ENCODE measurements at places on chromosomes 6 and 20. TPM values are rescaled to one million over a fixed set of nuclear protein-coding genes. Genes with fewer than 3 reads are reported as not detected.

SAPCD1 gene
- total RNA-seq = 3.9 TPM

- peak; percentile 72 for DNase-seq
Observed at GRCh38 chr6:86192123-86192522, 549.4 kb upstream of the SYNCRIP start.

GRCh38 chr20:44092551-44093248 is 94.3 kb downstream of the JPH2 start:
- DNase-seq = peak; percentile 83

DNA sequence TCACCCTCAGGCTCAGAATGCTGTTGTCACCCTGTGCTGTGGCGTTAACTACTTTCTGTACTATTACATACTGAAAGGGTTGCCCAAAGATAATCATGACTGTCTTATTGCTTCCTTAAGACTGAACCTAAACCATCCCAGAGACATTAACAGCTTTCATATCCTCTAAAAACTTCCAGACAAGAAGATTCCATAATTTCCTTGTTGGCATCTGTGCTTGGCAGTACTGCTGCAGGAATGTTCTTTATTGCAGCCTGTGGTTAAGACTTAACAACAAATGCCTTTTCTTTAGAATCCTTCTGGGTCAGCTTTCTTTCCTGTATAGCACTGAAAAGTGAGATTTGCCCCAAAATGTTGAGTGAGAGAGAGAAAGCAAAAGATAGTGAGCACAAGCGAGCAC is 109.7 kb downstream of the GJA10 start:
- DNase-seq = no peak

GRCh38 chr6:35087361-35088280 is 53.5 kb downstream of the TCP11 start:
- no peak for DNase-seq

DNA sequence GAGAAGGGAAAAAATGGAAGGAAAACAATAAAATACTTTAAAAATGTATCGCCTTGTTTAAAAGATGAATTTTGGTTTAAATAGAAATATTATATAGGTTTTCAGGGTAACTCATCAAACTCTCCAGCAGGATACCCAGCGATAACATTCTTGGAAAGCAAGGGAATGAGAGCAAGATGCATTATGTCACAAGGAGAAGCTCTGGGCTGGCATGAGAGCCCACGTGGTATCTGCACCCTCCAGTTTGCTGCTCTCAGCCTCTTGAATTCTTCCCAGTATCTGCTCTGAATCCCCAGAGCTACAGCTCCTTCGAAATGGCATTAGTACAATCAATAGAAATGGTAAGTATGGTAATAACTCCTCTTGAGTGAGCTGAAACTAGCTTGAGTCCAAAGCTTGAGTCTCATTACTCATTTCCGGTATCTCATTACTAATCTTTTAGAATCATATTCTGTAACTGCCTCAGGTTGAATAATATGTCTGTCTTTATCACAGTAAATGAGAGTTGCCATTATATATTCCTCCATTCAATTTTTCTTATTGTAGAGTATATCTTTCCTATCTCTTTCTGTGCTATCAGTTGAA is 4.9 kb upstream of the TMEM242 start:
- no peak for DNase-seq

C20orf202 gene
- not detected for total RNA-seq

- DNase-seq = peak; percentile 37
Observed at GRCh38 chr6:144647406-144647964, 362.4 kb downstream of the UTRN start.

- peak; percentile 50 for DNase-seq
Observed at GRCh38 chr6:33075568-33076405, at the start of gene HLA-DPB1. TSS of gene HLA-DPB1 (plus strand) at chr6:33075990. CDS start at chr6:33076042, 52 bp downstream.

DNA sequence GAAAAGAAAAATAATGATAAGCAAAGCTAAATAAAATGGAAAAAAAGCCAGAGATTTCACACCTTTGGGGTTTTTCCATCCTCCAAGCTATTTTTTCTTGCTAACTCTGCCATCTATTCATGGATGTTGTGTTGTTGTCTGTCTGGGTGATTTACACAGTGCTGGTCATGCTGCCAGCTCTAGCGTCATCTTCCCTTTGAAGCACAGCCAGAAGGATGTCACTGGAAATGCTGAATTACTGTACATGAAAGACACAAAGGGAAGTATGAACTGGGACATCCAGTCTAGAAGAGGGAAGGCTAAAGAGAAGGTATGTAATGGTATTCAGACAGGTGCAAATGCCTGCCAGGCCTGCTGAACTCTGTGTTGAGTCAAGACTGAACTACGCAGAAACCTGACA is 241.9 kb upstream of the STXBP5 start:
- no peak for DNase-seq

GCNT2 gene
- 135 TPM for total RNA-seq

UTRN gene
- 86.8 TPM for total RNA-seq

DNA sequence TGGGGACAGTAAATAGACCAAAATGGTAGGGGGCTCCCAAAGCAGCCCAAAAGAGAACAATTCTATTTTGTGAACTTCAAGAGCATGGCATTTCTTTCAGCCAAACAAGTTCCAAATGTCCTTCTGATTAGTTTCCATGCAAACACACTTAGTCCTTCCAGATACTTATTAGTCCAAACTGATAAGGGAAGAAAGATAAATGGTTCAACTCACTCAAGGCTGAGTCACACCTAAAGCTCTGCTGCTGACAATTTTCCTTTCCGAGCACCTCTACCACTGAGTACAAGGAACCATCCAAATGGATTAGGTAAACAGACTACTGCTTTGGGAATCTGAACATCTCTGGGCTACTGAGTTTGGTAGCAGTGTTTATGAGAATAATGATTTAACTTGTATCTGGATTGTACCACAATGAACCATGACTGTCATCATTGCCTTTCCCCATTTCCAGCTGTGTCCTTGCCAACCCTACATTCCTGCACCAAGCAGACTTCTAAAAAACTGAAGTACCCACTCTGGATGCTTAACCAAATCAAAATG is 71.2 kb downstream of the TNFRSF21 start:
- DNase-seq = no peak

NMBR gene
- total RNA-seq = not detected

SLC35D3 gene
- 1.5 TPM for total RNA-seq

ZNF831 gene
- not detected for total RNA-seq

SNRPB2 gene
- total RNA-seq = 91.9 TPM

DNA sequence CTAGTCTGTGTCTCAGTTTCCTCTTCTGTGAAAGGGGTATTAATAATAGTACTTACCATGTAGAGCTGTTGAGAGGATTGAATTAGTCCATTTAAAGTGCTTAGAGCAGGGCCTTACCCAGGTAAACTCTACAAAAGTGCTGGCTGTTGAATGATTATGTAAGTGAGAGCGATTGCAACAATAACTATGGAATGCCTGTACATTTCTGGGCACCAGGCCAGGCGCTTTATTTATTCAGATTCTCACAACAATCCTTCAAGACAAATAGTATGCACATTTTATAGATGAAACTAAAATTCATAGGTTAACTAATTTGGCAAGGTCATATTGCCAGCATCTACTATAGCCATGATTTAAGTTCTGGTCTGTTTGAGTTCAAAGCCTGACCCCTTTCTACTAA is 78.3 kb upstream of the MMS22L start:
- no peak for DNase-seq

FOXF2 gene
- total RNA-seq = not detected

- DNase-seq = peak; percentile 28
Observed at GRCh38 chr6:2396042-2396657, 150.7 kb upstream of the GMDS start.

GRCh38 chr6:96942676-96943075 is 18.1 kb downstream of the KLHL32 start:
- no peak for DNase-seq

GDAP1L1 gene
- 6.9 TPM for total RNA-seq

DNA sequence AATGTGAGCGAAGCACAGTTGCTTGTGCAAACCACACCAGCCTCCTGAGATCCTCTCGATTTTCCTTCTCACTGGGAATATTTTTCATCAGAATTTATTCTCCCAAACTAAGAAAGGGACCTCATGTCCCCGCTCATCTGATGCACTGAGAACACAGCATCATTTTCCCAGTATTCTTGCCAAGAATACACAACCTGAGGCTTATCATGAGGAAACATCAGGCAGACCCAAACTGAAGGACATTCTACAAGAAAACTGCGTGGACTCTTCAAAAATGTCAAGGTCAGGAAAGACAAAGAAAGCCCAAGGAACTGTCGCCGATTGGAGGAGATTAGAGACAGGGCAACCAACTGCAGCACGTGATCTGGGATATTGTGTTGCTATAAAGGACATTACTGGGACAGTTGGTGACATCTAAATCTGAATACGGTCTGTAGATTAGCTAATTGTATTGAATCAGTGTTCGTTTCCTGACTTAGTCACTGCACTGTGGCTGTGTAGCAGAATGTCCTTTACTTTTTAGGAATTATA is 72.3 kb downstream of the SNX5 start:
- no peak for DNase-seq

DNA sequence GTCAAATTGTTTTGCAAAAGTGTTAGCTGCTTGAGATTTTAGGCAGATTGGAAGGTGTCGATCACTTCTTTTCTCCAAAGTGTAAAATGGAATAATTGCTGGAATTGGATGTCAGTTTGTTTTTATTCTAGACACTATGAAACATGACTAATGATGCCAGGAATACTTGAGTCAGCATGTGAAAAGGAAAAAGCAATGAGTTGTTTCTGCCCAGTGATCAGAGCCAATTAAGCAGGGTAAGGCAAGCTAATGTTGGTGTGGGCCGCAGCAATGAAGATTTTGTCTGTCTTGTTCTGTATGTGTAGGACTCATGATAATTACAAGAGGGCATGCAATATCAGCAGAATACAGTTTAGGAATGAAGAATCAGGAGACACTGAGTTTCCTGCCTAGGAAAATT is 110.3 kb downstream of the CARMIL1 start:
- no peak for DNase-seq

TRIM10 gene
- total RNA-seq = not detected

BPIFB4 gene
- total RNA-seq = not detected

- DNase-seq = peak; percentile 79
Observed at GRCh38 chr6:114096561-114097172, 125.7 kb upstream of the HDAC2 start.

DNA sequence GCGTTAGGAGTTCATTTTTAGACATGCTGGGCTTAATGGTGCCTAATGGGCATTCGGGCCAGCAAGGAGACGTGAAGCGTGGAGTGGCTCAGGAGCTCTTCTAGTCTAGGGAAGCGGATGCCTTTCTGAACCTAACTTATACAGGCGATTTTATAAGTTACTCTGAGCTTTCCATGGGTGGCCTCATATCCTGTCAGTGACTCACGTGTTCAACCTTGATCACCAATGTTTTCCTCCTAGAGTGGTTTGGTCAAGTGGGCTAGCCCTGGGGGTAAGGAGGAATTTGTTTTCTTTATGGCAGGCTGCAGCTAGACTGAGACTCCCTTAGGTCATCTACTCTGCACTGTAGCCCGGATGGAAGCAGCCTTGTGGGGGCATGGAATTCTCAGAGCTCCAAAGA is 52.1 kb downstream of the PLAGL1 start:
- no peak for DNase-seq

DNA sequence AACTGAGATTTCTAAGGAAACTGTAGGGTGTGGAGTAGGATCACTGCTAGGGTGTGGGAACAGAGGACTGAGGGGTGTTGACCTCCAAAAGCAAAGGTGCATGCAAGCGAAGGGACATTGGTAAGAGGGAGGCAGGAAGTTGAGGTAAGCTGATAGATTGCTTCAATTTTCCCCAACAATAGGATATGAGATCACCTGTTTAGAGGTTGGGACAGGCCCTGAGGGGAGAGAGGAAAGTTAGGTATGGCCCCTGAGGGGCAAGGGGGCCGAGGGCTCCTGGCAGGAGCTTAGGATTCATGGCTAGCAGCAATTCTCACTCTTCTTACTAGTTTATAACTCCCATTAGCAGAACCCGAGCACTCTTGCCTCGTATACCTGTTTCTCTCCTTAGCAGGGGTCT is 106.8 kb upstream of the RPS6KA2 start:
- no peak for DNase-seq

DNA sequence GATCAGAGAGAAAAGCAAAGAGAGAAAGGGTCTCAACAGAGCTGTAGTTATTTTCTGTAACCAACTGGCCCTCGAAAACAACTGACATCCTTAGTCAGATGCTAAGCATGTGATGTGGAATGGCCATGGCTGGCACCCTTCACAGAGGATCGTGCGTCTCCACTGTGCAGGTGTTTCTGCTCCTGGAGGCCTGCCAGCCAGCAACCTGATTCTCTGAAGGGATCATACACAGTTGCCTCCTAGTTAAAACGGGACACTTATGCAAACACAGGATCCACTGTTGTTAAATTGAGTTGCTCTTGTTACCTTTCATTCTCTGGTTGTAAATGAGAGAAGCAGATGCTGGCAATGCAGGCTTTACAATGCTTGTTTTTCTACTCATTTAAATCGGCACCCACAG is 148.5 kb downstream of the HDGFL1 start:
- DNase-seq = no peak

KCNS1 gene
- 0.97 TPM for total RNA-seq

DEFB132 gene
- total RNA-seq = not detected

GRCh38 chr20:21301940-21302663 is 1.0 kb upstream of the XRN2 start:
- no peak for DNase-seq

- DNase-seq = no peak
Observed at GRCh38 chr6:135097172-135097571, 42.5 kb upstream of the HBS1L start.

- no peak for DNase-seq
Observed at GRCh38 chr6:143655541-143655940, 22.2 kb upstream of the PHACTR2 start.

GRCh38 chr6:73695619-73696421 is at the start of gene CD109:
TSS of gene CD109 (plus strand) at chr6:73696203. CDS start at chr6:73696216, 13 bp downstream.
- DNase-seq = peak; percentile 89

- DNase-seq = no peak
Observed at GRCh38 chr6:165106261-165106660, 203.1 kb downstream of the C6orf118 start.

DNA sequence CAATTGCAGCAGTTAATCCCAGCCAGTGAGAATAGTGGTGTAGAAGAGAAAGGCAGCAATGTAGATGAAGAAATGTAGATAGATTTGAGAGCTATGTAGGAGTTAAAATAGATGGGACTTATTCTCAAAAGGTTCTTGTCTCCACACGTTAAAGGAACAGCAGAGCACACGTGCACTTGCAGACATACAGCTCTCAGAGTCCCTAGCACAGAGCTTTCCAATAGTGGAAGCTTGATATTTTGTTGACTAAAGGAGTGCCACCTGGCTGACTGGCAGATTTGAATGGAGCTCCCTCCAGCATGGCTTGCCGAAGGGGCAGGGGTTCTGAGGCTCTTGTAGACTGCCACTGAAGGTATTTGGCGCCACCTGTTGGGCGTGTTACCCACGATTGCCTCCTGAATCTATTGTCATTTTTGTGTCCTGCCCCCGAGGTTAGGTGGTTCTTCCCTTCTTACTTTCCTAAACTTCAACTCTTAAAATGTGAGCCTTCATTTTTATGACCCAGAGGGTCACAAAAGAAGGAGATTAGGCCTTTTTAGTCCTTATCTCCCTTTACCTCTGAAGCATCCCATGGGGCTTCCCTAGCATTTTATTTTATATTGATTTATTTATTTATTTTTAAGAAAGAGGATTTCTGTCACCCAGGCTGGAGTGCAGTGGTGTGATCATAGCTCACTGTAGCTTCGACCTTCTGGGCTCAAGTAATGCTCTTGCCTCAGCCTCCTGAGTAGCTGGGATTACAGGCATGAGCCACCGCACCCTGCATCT is 16.4 kb downstream of the BRD2 start:
- peak; percentile 97 for DNase-seq

ASCC3 gene
- 95.9 TPM for total RNA-seq

BTNL2 gene
- not detected for total RNA-seq
